Astrocyte (in vitro differentiated cells and primary cell): ENCODE measurements at places on chromosomes 2 and 18.

DNA sequence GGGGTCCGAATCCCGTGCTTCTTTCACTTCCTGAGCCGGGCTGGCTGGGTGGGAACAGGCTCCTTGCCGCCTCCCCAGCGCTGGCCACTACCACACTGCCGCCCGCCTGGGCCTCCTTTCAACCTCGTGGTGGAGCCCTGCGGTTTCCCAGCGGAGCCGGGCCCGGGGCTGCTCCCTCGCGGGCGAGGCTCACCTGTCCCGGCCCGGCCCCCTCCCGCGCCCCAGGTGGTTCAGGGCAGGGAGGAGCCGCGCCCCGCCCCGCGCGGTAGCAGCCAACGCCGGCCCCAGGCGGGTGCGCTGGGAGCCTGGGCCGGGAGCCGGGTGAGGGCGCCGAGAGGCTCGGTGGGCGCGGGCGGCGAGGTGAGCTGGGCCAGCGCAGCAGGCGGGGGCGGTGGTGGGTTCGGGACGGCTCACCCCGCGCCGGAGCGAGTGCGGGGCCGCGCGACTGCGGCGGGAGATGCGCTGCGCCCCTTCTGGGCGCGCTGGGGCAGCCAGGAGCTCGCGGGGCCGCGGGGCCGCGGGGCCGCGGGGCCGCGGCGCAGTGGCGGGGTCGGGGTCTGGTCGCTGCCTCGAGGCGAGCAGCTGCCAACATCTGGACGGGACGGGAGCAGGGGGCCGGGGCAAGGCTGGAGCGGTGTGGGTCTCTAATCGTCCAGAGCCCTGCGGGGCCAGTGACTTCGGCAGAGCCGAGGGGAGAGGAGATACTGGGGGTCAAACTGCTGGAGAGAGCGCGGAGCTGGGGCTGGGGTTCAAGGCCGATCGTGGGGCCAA, at the start of gene LYPD6B:
LYPD6B (plus strand) TSS at position 258 of the 771 bp plus-strand sequence. CDS start 92,250 bp downstream, outside the sequence.
- DNase-seq = no peak

GRCh38 chr2:139645617-139646016, 865.4 kb upstream of the NXPH2 start:
- no peak for DNase-seq

- DNase-seq = peak; percentile 29
These were observed 7.2 kb downstream of the HADHB start for GRCh38 chr2:26251893-26252292.

GRCh38 chr2:11270891-11271290, 73.5 kb downstream of the ROCK2 start:
- peak; percentile 46 for DNase-seq

GRCh38 chr2:62192811-62193210, 3.1 kb upstream of the B3GNT2 start:
- no peak for DNase-seq

- DNase-seq = no peak
These were observed 44.3 kb upstream of the ZDBF2 start for GRCh38 chr2:206230060-206230762.
